ENCODE measurements at places on chromosomes 12 and 14.

- no peak for DNase-seq
Measured at GRCh38 chr14:79567306-79567705, 644.0 kb downstream of the DIO2 start.

DNA sequence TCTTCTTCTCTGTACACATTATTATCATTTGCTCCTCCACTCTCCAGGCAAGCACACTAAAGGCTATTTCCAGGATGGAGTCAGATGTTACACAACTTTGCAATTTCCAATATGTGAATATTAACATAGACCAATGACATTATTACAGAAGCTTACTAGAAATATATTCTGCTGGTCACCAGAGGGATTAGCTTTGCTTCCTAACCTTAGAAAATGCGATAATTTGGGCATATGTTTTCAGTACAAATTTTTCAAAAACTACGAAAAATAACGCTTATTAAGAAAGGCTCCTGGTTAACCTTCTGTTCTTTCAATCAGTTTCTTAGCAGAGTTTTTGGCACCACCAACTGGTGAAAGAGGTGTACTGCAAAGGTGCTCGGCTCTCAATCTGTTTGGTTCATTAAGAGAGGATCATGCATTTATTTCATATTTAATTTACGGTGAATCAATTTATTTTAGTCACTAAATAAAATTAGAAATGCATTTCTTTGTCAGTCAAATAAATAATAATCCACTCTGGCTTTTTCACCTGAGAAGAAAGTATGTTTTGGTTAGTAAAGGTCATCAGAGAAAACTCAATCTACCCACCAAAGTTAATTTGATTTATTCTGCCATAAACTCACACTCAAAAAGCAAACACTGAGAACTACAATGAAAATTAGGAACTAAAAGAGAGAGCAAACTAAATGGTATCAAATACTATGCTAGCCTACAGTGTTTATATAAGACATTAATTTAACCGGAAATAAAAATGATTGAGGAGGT lies 39.2 kb downstream of the EFCAB11 start:
- DNase-seq, result peak; percentile 53

GRCh38 chr12:88970740-88971139 lies 381.6 kb downstream of the DUSP6 start:
- no peak for DNase-seq

GRCh38 chr12:25311506-25311905 lies 60.8 kb upstream of the KRAS start:
- DNase-seq, result no peak

DNA sequence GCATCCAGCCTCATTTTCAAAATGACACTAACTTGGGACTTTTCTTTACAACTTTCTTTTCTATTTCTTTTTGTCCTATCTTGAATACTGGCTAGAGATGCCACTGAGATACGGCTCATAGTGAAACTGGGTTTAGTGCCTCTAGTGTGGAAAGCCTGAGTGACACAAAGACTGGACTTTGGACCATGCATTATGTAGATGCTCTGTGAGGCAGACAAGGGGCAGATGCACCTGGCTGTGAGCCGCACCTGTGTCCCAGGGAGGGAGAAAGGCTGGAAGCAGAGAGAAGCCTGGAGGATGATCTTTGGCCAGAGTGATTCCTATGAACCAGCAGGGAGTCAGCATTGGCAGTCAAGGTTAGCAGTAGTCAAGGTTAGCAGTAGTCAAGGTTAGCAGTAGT lies 852.3 kb upstream of the TMEM132C start:
- DNase-seq, result no peak

DNA sequence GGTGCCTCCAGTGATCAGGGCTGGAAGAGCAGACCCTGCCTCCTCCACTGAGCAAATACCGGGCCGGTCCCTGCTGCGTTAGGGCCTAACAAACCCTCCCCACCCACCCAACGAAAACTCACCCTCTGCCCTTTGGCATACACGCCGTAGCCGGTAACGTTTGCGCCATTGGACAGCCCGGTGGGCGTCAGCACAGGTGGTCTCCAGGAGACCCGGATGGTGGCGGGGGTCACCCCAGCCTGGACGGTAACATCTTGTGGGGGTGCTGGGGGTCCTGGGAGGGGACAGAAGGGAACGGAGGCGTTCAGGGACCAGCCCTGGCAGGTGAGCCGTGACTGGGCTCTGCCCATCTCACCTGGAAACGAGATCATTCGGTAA lies 100.5 kb downstream of the PIWIL1 start:
- no peak for DNase-seq

GRCh38 chr12:30878024-30878423 lies 48.5 kb upstream of the TSPAN11 start:
- no peak for DNase-seq

GRCh38 chr12:11678781-11679180 lies 29.3 kb downstream of the ETV6 start:
- DNase-seq, result no peak

DNA sequence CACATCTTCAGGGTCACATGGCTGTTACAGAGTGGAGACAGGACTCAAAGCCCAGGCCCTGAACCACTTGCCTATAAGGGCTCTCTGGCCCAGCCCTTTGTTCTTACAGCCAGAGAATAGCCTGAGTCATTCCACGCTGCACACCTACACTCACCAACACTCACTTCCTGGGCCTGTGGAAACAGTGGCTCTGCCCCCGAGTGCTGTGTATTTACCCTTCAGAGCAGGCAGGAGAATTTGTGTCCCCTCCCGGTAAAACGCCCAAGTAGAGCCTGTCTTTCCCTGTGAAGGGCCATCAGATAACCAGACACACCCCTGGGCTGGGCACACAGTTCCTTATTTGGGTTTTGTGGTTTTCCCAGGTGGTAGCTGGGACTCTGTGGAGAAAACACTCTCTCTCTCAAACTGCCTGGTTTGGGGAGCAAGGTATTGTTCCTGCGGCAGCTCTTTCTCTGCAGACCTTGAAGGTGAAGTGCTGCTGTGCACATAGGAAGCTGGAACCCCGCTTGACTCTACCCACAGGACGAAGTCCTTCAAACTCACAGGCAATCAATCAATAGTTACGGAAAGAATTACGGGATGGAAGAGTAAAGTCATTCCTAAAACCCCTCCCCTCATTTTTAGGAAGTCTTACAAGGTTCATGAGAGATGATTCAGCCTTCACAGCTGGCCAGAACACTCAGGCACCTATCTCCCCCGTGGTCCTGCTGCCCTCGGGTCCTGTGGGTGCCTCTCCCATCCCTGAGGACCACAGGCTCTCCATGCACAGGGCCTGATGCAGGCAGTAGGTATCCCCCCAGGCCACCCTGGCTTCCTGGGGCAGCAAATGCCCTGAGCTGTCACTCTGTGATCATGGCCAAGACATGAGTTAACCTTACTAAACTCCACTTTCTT lies 20.3 kb downstream of the FIGNL2 start:
- DNase-seq, result no peak

DNA sequence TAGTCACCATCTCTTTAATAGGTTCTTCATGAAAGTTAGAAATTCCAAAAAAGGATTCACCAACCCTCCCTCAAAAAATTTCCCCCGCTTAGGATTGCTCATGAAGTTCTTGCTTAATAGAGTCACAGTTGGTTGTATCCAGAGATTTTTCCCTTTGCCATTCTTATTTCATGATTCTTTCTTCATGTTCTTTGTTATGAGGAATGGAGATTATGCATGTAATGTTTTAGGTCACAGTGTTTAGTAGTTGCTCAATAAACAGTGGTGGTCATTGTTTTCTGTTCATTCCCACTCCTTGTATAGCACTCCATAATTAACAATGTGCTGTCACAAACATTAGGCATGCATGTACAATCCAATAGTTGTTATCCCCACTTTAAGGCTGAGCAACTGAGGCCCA lies 51.2 kb upstream of the RTRAF start:
- no peak for DNase-seq

DNA sequence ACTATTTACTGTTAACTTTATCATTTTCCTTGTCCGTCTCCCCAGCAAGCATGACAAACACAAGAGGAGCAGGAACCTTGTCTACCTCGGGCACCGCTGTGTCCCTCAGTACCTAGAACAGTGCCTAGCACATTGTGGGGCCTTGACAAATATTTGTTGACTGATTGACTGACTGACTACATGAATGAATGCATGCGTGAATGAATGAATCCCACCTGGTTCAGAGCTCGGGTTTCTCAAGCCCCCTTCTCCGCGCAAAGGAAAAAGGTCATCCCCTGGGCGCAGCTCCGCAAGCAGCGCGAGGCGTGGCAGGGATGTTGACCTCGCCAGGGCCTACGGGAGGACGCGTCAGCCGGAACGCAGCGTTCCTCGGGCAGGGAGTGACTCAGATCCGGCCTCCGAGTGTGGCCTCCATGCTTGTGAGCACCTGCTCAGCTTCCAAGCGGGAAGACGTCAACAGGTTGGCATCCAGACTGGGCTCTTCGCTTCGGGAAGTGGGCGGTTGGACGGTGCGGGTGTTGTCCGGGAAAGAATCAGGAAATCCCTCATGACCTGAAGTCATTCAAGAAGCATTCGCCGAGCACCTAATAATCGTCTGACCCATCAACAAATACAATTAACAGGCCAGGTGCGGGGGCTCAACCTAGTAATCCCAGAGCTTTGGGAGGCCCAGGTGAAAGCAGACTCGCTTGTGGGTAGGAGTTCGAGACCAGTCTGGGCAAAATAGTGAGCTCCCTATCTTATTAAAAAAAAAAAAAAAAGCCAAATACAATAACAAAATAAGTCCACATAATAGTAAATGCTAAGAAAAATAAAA lies 13.9 kb upstream of the UBC start:
- DNase-seq, result no peak

GRCh38 chr12:93468008-93468371 lies 676 bp downstream of the MRPL42 start:
- no peak for DNase-seq

DNA sequence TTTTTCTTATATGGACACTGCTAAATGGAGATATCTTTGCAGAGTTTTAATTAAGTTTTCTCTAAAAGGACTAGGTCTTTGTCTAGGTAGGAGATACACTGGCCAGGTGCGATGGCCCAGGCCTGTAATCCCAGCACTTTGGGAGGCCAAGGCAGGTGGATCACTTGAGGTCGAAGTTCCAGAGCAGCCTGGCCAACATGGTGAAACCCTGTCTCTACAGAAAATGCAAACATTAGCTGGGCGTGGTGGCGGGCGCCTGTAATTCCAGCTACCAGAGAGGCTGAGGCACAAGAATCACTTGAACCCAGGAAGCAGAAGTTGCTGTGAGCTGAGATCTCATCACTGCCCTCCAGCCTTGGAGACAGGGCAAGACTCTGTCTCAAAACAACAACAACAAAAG lies 17.1 kb upstream of the CERS5 start:
- DNase-seq, result no peak

GRCh38 chr14:66752109-66752508 lies 244.2 kb downstream of the GPHN start:
- no peak for DNase-seq

- no peak for DNase-seq
Measured at GRCh38 chr12:13956060-13956590, 25.3 kb downstream of the GRIN2B start.

- peak; percentile 65 for DNase-seq
Measured at GRCh38 chr14:91323671-91324605, 79.4 kb upstream of the GPR68 start.

DNA sequence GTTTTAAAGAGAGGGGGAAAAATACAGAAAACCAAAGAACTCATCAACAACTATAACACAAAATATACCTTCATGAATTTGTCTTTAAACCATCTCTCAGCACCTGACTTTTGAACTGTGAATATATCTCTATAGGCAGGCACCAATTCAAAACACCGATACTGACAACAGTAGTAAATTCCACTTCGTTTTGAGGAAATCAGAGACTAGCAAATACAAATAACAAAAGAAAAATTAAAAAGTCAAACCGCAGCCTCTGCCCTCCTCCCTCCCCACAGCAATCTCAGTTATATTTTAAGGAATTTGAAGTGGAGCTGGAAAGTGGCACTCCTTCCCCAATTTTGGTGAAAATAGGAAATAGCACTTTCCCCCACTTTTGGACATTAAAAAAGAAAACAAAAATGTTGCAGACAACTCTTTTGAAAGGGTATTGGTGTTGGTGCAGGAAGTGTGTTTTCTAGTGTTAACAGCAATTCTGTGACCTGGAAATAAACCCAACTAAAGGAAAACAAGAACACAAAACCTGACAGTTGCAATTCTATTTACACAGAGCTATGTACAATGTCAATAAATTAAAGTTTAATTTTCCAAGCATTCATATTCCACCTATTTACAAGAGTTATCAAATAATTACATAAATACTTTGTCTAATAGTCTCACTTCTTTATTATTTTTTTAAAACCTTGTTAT lies 13.5 kb downstream of the TBX3 start:
- no peak for DNase-seq

- no peak for DNase-seq
Measured at GRCh38 chr14:33377596-33378390, 439.1 kb downstream of the NPAS3 start.

DNA sequence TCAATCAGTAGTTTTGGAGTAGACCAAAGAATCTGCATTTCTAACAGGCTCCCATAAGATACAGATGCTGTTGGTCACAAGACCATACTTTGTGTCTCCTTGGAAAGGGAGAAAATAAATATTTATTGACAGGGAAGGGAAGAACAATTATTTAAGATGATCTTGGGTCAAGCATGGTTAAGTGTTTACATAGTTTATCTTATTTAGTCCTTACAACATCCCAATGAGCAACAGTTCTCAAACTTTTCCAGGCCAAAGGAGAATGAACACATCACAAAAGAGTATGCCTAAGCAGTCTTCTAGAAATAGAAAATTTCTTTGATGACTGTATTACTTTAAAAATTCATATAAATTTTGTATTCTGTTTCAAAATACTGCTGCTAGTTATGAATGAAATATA lies 8.8 kb downstream of the LPCAT3 start:
- DNase-seq, result no peak

- DNase-seq, result no peak
Measured at GRCh38 chr14:77157740-77158139, 16.1 kb upstream of the ZDHHC22 start.

DNA sequence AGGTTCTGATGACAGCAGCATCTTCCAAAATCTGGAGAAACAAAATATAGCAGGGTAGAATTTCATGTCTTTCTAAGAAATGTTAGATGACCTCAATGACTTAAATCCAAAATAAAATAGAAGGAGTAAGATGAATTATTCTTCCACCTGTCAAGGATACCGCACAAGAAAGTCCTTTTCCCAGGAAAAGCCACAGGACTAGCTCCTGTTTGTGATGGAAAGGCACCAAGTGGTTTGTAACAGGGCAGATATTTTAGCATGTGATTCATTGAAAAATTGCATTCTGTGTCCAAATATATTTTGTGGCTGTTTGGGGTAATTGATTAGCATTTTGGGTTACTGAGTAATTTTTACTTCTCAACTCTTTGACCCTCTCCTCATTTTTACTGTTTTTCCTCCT lies 2.7 kb downstream of the CD163L1 start:
- DNase-seq, result no peak

DNA sequence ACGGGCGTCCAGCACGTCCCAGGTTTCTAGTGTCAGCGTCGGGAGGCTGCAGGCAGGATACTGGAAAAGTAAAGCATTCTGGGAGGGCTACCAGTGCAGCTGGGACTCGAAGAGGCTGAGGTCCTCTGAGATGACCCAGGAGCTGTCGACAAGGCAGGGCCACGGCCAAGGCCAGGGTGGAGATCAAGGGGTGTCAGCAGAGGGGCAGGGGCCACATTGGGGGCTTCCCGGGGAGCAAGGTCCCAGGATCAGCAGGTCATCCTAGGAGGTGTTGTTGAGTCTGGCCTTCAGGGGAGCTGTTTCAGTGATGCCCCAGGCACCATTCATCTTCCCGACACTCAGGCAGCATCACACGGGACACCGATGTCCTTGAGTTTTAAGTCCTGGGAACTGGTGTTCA lies 377.8 kb upstream of the SFSWAP start:
- DNase-seq, result no peak

GRCh38 chr12:94429633-94430032 lies 30.0 kb downstream of the CEP83 start:
- no peak for DNase-seq

Data from HEK293T (cell line).